ENCODE measurements at places on chromosomes 6 and 20.

GRCh38 chr6:126026001-126026400 is 39.7 kb downstream of the TRMT11 start:
- no peak for DNase-seq

- DNase-seq: no peak
Measured at GRCh38 chr6:16355699-16356446, 117.5 kb downstream of the GMPR start.

GRCh38 chr20:62368976-62369814 is 2.1 kb upstream of the LAMA5 start:
- peak; percentile 51 for DNase-seq

GRCh38 chr6:45532721-45533210 is 155.0 kb upstream of the SUPT3H start:
- no peak for DNase-seq

- DNase-seq: no peak
Measured at GRCh38 chr6:134823710-134824034, 126.2 kb downstream of the ALDH8A1 start.

GRCh38 chr6:117829594-117830319 is 77.3 kb upstream of the SLC35F1 start:
- DNase-seq: peak; percentile 51

DNA sequence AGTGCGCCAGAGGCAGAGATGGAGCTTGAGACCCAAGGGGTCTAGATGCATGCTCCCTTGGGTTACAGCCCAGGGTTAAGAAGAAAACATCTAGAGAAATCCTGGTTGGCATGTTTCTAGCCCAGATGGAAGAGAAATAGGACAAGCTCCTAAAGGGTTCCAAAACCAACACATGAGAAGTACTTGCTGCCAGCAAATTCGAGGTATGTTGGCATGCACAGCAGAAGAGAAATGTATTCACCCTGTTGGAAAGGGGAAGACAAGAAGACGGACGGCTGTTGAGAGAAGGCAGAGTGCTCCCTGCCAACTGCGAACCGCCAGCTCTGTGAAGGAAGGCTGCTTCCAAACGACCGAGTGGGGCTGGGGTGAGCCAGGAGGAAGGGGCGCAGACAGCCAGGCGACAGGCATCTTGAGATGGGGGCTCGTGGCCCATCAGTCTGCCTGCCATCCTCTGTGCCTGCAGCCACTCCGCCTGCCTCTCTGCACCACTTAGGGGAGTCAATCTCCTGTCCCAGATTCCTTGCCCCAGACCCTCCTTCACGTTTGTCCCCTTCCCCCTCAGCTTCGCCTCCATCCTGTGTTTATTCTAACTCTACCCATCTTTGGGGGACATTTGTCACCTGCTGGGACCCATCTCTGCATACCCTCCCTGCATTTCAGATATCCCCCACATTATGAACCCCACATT is 249.2 kb downstream of the CDC5L start:
- DNase-seq: no peak

GRCh38 chr20:44909872-44910689 is at the start of gene PABPC1L:
Gene PABPC1L, plus strand, starts transcription at chr20:44910060. Its CDS starts 84 bp downstream, at chr20:44910144.
- peak; percentile 59 for DNase-seq

DNA sequence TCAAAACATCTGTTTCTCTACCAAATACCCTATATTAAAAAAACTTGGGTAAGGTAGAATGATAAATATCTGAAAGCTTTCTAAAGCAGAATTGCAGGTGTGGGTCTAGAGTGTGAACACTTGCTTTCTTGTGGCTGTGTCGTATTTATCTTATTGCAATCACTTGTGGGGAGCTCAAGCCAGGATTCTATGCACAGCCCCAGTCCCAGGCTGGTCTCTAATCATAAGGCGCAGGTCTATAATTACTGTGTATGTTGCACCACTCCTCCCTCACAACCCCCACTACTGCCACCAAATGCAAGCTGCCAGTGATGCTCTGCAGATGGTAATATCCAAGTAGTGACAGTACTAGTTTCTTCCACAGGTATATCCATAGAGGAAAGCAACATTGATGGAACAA is 2.2 kb upstream of the E2F3 start:
- no peak for DNase-seq

- DNase-seq: peak; percentile 73
Measured at GRCh38 chr6:41367700-41368099, 32.3 kb downstream of the NCR2 start.

DNA sequence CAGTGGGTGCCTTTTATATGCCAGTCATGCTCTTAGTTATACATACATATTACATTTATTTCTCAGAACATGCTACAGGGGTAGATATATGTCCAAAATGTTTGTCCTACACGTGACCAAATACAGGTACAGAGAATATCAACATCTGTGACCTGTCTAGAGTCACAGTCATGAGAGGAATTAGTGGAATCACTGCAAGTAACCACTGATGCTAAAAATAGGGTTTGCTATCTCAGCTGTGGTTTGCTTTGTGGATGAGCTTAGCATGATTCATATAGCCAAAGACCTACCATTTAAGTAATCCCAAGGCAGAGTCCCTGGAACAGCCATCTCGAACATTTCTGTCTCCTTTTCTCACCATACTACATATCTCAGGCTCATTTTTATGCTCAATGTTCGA is 32.3 kb downstream of the GSTA3 start:
- DNase-seq: no peak

DNA sequence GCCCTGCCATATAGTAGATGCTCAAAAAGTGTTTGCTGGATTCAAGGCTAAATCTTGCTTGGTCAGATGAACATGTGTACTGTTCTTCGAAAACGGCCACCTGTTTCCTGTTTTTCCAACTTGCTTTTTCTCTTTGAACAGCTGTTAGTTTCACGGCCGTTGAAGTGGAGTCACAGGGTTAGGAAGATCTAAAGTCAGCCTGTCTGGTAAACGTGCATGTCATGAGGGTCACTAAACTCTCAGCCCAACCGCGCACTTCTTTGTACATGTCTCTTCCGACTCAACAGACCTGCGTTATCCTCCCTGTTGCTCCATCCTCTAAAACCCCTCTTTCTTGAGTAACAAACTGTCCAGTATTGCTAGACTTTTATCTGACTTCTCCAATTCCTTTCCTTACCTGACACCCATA is 93.2 kb upstream of the MAN1A1 start:
- no peak for DNase-seq

- DNase-seq: no peak
Measured at GRCh38 chr6:111534231-111534751, 51.3 kb upstream of the REV3L start.
